Placental pericyte (primary cell): ENCODE measurements at places on chromosomes 12 and 14. TPM values are rescaled to one million over a fixed set of nuclear protein-coding genes. Genes with fewer than 3 reads are reported as not detected.

KLRB1 gene
- total RNA-seq = not detected in 2 replicates

IGF1 gene
- total RNA-seq = 0.14 and 0.22 TPM in 2 replicates

CRIP2 gene
- total RNA-seq = 10.5 and 60.7 TPM in 2 replicates

TGM1 gene
- total RNA-seq = 1.5 and 3.4 TPM in 2 replicates

RNASE3 gene
- not detected in 2 replicates for total RNA-seq
